ENCODE measurements at places on chromosomes 2 and 18.

DNA sequence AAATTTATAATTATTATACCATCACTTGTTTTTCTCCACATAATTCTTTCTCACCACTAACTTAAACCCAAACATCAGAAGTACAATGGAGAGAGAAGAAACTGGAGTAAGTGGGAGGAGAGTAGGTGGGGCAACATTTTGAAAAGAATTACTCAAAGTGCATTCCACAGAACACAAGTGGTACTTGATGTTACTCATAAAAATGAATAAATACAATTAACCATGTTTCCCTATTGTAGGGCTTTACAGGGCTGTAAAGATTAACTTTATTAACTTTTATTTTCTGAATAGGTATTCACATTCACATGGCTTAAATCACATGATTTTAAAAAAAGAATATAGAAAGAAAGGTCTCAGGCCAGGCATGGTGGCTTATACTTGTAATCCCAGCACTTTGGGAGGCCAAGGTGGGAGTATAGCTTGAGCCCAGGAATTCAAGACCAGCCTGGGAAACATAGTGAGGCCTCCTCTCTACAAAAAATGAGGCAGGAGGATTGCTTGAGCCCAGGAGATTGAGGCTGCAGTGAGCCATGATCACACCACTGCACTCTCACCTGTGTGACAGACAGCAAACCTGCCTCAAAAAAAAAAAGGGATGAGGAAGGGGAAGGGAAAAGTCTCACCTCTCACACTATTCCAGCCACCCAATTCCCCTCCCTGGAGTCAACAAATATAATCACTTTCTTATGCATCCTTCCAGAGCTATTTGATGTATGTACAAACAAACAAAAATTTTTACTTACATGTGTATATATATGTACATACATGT is 47.1 kb downstream of the KCNG3 start:
- DNase-seq, result no peak

DNA sequence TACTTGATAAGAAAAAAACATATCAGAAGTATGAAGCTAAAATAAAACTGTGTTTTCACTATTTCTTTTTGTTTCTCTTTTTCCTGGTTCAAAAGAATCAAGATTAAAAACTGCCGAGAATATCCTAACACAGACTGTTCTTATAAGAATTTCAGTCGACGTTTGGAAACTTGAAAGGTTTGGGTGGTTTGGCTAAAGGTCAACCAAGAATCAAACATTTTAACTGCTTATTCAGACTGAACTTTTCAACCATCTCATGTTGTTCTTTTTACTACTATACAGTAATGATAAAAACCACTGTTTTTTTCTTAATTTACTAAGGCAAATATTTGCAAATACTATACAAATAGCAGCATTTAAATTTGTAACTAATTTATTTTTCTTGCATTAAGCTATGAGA is 308.5 kb upstream of the TFPI start:
- no peak for DNase-seq

- DNase-seq, result no peak
Measured at GRCh38 chr2:200765139-200765951, 46.4 kb upstream of the BZW1 start.

DNA sequence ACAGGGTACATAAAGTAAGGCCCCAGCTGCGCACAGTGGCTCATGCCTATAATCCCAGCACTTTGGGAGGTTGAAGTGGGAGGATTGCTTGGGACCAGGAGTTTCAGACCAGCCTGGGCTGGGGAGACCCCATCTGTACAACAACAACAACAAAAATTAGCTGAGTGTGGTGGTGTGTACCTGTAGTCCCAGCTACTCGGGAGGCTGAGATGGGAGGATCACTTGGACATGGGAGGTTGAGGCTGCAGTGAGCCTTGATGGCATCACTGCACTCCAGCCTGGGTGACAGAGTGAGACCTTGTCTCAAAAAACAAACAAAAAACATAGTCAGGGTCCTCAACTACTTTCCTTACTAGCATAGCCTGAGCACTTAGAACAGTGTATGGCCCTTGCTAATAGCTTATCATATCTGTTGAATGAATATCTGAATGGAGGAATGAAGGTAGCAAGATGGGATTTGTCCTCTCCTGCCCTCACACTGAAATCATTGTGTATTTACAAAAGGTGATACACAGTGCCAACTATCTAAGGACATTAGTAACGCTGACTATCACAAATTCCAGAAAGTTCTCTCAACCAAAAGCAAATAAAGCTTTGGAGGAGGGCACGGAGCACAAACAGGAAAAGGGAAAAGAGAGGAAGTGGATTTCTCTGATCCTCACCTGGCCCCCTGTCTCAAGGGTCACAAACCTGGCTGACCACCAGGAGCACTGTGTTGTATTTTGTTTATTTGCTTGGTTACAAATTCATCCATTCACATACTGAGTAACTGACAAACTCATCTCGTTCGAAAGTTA is 38.1 kb downstream of the L3MBTL4 start:
- DNase-seq, result no peak

GRCh38 chr2:241188361-241189092 is at the start of gene ANO7:
Gene ANO7 (plus strand): TSS chr2:241188677. CDS start chr2:241190064, 1,387 bp downstream.
- DNase-seq, result no peak

GRCh38 chr2:173231042-173231441 is 123.6 kb upstream of the CDCA7 start:
- DNase-seq, result no peak

GRCh38 chr2:111898703-111899514 is 502 bp downstream of the MERTK start:
- no peak for DNase-seq

DNA sequence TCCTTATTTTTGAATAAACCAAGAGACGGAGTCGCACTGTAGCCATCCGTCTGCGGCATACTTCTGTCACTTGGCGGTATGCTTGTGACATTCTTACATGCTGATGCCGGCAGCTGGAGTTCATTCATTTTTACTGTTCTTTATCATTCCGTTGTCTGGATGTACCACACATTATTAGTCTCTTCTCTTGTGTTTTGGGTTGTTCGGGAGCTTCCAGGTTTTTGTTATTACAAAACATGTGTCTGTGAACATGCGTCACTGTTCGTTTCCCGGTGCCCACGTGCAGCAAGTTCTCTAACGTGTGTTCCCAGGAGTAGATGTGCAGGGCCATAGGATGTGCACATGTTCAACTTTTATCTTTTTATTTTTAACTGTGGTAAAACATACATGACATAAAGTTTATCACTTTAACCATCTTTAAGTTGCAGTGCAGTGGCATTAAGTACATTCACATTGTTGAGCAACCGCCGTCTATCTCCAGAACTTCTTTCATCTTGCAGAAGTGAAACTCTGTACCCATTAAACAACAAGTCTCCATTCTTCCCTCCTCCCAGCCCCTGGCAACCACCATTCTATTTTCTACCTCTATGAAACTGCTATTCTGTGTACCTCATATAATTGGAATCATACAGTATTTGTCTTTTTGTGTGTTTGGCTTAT is 40.1 kb downstream of the MTCL1 start:
- no peak for DNase-seq

DNA sequence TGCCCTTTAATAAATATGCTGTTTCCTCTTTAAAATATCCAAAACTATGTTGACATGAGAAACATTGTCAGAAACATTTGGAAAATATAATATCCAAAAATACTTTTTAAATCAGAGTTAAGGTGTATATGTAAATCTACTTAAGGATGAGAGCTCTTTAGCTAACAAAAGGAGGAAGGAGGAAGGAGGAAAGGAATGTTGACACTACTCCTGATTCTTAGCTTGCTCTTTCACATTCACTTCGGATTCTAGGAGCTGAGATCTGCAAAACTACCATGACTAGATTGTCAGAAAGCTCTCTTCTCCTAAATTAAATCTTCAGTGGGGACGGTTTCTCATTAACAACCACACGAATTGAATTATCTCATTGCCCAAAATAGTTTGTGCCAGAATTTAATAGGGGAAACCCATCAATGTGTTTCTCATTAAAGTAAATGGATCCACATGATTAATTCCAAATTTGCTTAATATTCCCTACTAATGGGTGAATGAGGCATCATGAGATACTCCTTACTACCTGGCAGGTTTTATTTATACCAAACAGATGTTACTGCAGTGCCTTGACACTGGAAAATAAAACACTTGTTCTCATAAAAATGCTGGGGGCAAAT is 509.1 kb downstream of the MBD2 start:
- DNase-seq, result no peak

- no peak for DNase-seq
Measured at GRCh38 chr2:54722641-54723040, 821 bp upstream of the EML6 start.

- DNase-seq, result no peak
Measured at GRCh38 chr18:10860928-10861327, 288.4 kb downstream of the PIEZO2 start.

- DNase-seq, result no peak
Measured at GRCh38 chr2:227996366-227996765, 124.9 kb downstream of the DAW1 start.

DNA sequence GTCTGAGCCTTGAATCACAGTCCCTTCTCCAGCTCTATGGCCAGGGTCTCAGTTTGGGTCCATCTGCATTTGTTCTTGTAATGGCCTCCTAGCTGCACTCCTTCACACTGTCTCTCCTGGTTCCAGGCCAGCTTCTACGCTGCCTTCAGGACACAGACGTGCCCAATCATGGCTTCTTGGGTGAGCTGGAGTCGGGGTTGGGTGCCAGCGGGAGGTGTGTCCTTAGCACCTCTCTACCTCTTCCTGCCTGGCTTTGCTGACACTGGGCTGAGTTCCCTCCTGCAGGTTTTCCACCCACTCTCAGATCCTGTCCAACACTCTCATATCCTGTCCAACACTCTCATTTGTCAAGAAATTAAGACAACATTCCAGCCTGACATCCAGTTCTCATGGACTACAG is 9.6 kb downstream of the TRPM8 start:
- no peak for DNase-seq

DNA sequence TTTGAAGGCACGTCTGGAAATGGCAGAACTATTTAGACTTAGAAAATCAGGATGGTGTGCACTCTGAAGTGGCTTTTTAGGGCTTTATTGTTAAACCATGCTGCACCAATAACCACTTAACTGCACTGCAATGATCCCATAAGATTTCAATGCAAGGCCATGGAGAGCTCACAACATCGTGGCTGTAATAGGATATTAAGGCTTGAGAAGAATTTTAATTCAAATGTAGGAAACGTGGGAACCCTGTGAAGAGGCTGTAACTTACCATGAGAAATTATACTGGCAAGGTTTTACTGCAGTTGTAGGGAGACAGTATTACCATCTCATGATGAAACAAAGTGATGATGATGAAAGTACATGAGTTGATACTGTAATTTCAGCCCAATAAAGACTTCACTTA is 242.5 kb downstream of the AFF3 start:
- DNase-seq, result no peak

GRCh38 chr2:37851428-37851827 is 73.7 kb upstream of the RMDN2 start:
- no peak for DNase-seq

GRCh38 chr2:178949584-178949983 is 100.4 kb downstream of the CCDC141 start:
- DNase-seq, result no peak

DNA sequence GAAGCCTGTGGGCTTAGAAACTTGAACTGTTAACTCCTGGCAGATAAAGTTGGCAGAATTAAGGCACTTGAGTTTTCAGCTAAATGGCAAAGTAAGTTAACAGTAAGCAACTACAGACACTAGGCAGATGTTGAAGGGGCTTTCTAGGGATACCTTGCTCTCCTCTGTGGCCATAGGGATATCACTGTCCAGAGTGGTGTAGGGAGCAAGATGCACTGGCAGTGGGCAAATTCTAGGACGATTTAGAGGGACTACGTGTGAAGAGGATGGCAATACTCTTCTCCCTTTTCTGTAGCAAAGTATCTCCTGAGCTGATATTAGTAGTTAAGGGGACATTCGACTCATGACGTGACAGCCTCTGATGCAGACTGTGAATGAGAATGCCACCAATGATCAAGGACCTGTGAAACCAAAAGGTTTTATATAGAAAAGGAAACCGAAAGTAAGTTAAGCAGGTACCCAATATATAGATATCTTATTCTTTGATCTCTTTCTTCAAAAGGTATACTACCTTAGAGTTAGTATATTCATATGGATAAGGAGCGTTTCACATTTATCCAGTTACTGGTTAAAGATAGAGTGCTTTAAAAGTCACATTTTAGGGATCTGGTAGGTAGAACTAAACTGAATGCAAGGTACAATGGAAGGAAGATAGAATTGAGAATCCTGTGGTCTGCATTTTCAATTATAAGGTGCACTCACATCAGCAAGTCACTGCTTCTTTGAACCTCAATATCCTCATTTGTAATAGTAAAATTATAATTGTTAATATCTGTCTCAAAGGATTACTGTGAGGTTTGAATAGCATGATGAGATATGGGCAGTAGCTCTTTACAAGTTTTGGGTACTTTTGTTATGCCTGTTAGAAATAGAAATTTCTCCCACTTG is 106.4 kb downstream of the KCNH7 start:
- no peak for DNase-seq

GRCh38 chr2:12330916-12331315 is 385.8 kb upstream of the TRIB2 start:
- DNase-seq, result no peak

DNA sequence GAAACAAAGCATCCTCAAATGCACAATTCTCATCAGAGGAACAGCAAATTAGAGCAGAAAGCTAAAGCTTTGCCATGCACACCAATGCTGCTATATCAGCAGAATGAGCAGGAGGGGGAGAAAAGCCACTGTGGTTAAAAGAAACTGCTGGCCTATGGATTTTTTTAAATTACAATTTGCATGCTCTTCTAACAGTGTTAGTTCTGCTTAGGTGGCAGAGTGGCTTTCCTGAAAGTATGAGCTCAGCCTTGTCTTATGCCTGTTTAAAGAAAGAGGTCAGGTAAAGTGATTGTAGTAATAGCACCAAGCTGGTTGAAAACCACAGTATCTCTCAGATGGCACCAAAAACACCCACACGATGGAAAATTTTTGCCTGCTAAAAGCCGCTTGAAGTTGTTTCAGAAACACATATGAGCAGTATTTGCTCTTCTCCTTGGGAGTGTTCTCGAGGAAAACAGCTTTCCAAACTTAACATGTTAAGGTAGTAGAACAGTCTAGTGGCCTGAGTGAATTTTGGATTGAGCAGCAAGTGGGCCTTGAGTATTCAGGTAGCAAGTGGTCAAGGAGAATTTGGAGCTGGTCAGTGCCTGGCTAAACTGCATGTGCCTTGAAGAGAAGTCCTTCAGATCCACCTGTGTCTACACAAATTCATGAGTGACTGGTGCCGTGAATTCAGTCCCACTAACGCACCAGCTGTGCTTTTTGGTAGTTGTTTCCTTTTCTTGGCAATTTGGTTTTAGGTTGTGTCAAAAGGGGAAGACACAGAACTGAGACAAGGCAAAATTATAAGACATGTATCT is 19.6 kb upstream of the NDUFV2 start:
- no peak for DNase-seq

DNA sequence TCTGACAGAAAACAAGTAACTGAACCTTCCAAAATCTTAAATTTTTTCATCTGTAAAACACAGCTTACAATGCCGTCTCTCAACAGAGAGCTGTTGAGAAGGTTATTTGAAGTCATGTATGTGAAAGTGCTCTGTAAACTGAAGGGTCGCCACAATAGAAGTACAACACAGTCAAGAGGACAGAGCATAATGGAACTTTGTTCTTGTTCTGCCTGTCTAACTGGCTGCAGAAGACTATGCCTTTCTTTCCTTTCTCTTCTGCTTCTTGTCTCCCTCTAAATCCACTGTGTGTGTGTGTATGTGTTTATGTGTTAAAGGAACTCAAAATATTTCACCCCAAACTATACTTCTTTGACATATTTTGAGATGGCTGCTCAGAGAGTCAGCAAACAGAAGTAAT is 365.8 kb upstream of the RND3 start:
- no peak for DNase-seq

Measured in ascending aorta (tissue), 2 donors.